ENCODE measurements at places on chromosomes 12 and 14.

- DNase-seq, result no peak
Measured at GRCh38 chr12:47602949-47603558, 102.8 kb downstream of the RPAP3 start.

GRCh38 chr12:85552461-85552860, 272.4 kb downstream of the ALX1 start:
- DNase-seq, result no peak

- no peak for DNase-seq
Measured at GRCh38 chr14:91358654-91359220, 58.9 kb downstream of the CCDC88C start.

GRCh38 chr12:57006809-57007475, 596 bp upstream of the ZBTB39 start:
- no peak for DNase-seq

- no peak for DNase-seq
Measured at GRCh38 chr14:106530423-106531107, 1004.2 kb downstream of the TMEM121 start.
